IMR-90 (cell line): ENCODE measurements at places on chromosomes 2 and 18. TPM values are rescaled to one million over a fixed set of nuclear protein-coding genes. Genes with fewer than 3 reads are reported as not detected.

The CFAP65 gene
- total RNA-seq = not detected in 2 replicates

The CRYGD gene
- total RNA-seq = not detected in 2 replicates

The FSHR gene
- not detected in 2 replicates for total RNA-seq

The HOXD1 gene
- total RNA-seq = not detected in 2 replicates

The CRYGB gene
- total RNA-seq = not detected in 2 replicates

The ALK gene
- not detected in 2 replicates for total RNA-seq

The INHBB gene
- 0.18 and 0.28 TPM in 2 replicates for total RNA-seq

GRCh38 chr2:29014331-29014730, 33.2 kb downstream of the TOGARAM2 start:
- H3K36me3 ChIP-seq = no peaks in the 10 kb centered on the region
- H3K27me3 ChIP-seq = peaks cover 4% of the 10 kb centered on the region; the same call in 1 of the 2 replicates
- H3K4me1 ChIP-seq = peaks cover 18% of the 10 kb centered on the region
- no peak for DNase-seq

DNA sequence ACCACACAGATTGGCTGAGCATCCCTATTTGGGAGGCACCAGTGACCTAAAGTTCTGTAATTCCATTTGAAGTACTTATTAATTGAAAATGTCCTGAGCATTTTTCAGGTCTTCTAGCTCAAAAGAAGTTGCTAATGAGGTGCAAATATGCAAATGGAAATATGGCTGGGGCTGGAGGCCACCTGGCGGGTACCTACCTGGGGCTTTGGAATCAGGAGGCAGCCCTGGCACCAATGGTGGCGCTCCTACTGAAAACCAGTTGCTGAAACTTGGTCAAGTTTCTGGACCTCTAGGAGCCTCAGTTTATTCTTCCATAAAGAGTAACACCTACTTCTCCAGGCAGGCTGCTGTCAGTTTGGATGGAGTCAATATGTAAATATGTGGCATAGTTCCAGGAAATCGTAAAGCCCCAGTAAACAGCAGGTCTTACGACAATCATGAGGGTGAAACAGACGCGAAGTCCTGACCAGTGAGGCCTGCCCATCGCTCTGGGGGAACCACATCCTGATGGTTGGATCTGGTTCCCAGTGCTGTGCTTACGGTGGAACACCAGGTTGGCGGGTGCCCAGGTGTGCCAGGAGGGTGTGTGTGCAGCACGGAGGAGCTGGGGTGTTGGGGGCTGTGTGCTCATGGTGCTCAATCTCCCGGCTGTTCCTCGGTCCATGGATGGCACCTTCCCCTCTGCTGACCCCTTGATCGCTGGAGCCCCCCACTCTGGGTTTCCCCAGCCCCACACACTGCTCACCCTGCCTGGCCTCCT, 186.1 kb downstream of the TWIST2 start:
- H3K4me3 ChIP-seq = no peak overlapping the region
- no peaks in the 10 kb centered on the region for H3K36me3 ChIP-seq
- H3K27ac ChIP-seq = no peak overlapping the region
- no peaks in the 10 kb centered on the region for H3K4me1 ChIP-seq
- no peak for DNase-seq
- H3K27me3 ChIP-seq = peaks cover 14% of the 10 kb centered on the region

DNA sequence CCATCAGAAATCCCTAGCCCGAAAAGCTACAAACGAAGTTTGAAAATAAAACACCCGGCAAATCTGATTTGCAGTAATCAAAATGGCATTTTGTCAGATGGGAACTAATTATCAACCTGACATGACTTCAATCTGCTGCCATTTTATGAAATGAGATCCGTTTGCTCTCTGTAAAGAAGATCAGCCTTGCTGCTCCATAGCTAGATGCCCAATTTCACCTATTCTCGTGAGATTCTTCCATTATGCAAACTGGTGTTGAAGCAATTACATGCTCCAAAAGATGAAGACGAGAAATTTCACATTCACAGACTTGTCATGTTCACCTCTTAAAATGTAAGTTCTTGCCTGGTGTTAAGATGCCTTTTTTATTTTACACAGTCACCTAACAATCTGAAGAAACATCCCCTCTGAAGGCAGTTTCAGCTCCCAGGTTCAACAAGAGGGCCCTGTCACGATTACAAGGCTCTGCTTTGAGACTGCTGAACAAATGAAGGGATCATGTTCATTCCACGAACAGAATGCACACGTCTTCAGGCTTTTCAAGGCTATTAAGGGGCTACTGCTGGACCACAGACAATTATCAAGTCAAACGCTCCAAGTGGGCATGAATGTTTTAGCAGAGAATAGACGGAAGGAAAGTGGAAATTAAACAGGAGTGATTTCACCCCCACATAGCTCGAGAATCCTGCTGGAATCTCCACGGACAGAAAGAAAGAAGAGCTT, 172.6 kb upstream of the PID1 start:
- H3K27me3 ChIP-seq = no peaks in the 10 kb centered on the region
- DNase-seq = no peak
- no peak overlapping the region for H3K4me3 ChIP-seq
- no peaks in the 10 kb centered on the region for H3K36me3 ChIP-seq
- H3K4me1 ChIP-seq = peaks cover 5% of the 10 kb centered on the region
- H3K27ac ChIP-seq = no peak overlapping the region

GRCh38 chr2:239688122-239688681, 287.4 kb upstream of the HDAC4 start:
- no peak overlapping the region for H3K27ac ChIP-seq
- no peak for DNase-seq
- no peaks in the 10 kb centered on the region for H3K27me3 ChIP-seq
- no peaks in the 10 kb centered on the region for H3K36me3 ChIP-seq

- H3K27ac ChIP-seq = no peak overlapping the region
- H3K4me1 ChIP-seq = peaks cover 8% of the 10 kb centered on the region
- H3K4me3 ChIP-seq = no peak overlapping the region
- H3K36me3 ChIP-seq = no peaks in the 10 kb centered on the region
- H3K27me3 ChIP-seq = no peaks in the 10 kb centered on the region
Measured at GRCh38 chr2:191612496-191612895, 65.4 kb upstream of the NABP1 start.

DNA sequence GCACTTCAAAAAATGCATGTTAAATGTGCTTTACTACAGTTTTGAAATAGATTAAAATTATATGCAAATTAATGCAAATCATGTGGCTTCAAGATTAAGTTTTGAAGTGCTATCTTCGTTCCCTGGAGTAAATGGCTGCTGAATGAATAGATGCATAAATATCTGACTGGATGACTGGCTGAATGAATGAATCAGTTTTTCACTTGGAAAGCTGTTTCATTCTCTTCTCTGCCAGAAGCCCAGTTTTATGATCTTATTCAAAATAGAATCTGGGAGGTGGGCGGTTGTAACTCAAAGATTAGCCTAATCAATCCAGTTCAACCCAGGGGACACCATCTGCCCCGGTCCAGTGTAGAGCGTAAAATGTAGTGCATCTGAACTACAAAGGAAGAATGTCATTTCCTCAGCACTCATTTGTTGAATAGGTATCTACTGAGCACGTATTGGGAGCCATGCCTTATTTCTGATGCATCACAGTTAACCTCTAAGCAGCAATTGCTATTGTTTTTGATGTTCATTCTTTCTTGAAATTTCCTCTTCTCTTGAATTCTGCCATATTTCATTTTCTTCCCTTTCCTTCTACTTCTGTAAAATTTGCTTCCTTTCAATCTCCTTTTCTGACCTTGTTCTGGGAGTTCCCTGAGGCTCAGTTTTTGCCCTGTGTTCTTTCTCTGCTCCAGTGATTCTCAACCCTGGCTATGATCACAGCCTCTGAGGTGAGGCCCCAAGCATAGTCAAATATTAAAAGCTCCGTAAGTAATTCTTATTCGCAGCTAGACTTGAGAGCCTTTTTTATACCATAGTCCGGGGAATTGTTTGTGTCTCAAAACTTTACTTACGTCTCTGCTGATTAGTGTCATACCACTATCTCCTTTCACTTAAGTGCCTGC, 282.7 kb downstream of the PARD3B start:
- H3K27ac ChIP-seq = no peak overlapping the region
- no peak for DNase-seq
- no peaks in the 10 kb centered on the region for H3K27me3 ChIP-seq
- H3K4me3 ChIP-seq = no peak overlapping the region
- no peaks in the 10 kb centered on the region for H3K4me1 ChIP-seq

DNA sequence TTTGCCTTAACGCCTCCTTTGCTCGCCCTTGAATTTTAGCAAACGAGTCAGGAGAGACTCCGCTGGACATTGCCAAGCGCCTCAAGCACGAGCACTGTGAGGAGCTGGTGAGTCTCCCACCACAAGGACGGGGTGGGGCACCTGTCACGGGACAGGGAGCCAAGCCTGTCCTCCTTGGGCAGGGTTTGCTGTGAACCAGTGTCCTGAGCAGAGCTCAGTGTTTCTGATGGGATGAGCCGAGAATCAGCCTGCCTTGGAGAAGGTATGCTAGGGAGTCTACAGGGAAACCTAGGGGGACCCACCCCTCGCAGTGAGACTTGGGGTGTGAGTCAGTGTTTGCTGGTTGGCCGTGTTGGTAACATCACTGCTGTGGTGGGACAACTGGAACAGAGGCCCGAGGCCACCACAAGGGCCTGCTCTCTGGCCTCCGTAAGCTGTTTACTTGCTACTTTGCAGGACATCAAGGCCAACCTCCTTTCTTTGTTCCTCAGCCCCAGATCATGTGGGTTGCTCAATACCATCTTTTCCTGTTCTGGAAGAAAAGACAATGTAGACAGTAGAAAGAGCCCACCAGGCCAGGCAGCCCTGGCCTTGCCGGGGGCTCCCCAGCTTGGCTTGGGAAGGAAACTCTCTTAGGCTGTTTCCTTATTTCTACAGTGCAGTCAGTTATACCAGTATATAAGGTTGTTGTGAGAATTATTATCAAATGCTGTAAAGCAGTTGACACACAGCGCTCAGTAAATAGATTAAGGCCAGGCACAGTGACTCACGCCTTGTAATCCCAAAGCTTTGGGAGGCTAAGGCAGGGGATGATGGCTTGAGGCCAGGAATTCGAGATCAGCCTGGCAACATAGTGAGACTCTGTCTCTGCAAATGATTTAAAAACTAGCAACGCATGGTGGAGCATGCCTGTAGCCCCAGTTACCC, 42.4 kb downstream of the ITGB1BP1 start:
- DNase-seq = peak; percentile 95
- H3K27ac ChIP-seq = peak overlapping the region; percentile 68
- peaks cover 25% of the 10 kb centered on the region for H3K36me3 ChIP-seq

GRCh38 chr2:121076885-121077549, 208.0 kb downstream of the TFCP2L1 start:
- peaks cover 17% of the 10 kb centered on the region; the same call in 1 of the 2 replicates for H3K27me3 ChIP-seq
- no peaks in the 10 kb centered on the region for H3K36me3 ChIP-seq
- DNase-seq = peak; percentile 28
- no peak overlapping the region for H3K27ac ChIP-seq
- no peak overlapping the region for H3K4me3 ChIP-seq

GRCh38 chr2:42925742-42926433, 133.5 kb upstream of the HAAO start:
- DNase-seq = no peak
- H3K4me3 ChIP-seq = no peak overlapping the region
- no peaks in the 10 kb centered on the region for H3K27me3 ChIP-seq
- H3K4me1 ChIP-seq = peaks cover 55% of the 10 kb centered on the region
- H3K27ac ChIP-seq = peak overlapping the region; percentile 97

DNA sequence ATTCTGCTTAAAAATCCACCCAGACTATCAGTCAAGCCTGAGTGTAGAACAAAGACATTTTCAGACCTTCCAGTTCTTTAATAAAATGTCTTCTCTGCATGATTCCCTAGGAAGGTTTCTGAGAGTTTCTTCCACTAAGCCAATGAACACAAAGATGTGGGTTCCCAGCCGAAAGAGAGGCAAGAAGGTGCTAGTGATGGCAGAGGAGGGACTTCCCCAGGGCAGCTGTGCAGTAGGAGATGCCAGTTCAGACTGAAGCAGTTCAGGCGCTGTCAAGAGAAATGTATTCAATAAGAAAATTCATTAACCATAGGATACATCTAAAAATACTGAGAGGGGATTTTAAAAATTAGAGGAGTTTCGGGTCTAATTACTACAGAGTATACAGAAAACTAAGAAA, 83.3 kb downstream of the RND3 start:
- no peaks in the 10 kb centered on the region for H3K27me3 ChIP-seq
- H3K27ac ChIP-seq = no peak overlapping the region
- H3K4me3 ChIP-seq = no peak overlapping the region
- H3K36me3 ChIP-seq = no peaks in the 10 kb centered on the region

GRCh38 chr2:217622205-217623060, 380.4 kb downstream of the TNS1 start:
- H3K4me3 ChIP-seq = no peak overlapping the region
- peak overlapping the region; percentile 68 for H3K27ac ChIP-seq
- H3K36me3 ChIP-seq = no peaks in the 10 kb centered on the region
- peak; percentile 98 for DNase-seq
- H3K4me1 ChIP-seq = peaks cover 27% of the 10 kb centered on the region

DNA sequence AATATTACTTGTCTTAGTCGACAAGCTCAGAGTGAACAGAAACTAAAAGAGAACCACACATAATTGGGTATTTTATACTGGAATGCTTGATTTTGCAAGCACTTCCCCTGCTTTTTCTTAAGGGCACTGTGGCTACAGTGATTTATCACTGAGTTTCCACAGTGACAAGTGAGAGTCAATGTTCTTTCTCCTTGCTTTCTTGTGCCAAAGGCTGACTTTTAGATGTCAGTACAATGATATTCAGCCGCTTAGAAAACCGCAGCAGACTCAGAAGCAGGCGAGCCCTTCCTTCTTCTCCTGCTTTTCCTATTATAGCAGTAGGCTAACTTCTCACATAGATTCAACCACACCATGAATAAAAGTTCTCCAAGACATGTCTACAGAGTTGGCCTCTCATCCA, 1603.6 kb upstream of the NXPH2 start:
- no peaks in the 10 kb centered on the region for H3K36me3 ChIP-seq
- no peaks in the 10 kb centered on the region for H3K27me3 ChIP-seq
- no peaks in the 10 kb centered on the region for H3K4me1 ChIP-seq
- H3K27ac ChIP-seq = no peak overlapping the region

- H3K27me3 ChIP-seq = no peaks in the 10 kb centered on the region
- H3K36me3 ChIP-seq = no peaks in the 10 kb centered on the region
- H3K4me3 ChIP-seq = no peak overlapping the region
- peaks cover 4% of the 10 kb centered on the region; the same call in 1 of the 2 replicates for H3K4me1 ChIP-seq
Measured at GRCh38 chr2:28745876-28746275, 5.8 kb upstream of the PPP1CB start.

- no peak overlapping the region for H3K27ac ChIP-seq
- no peaks in the 10 kb centered on the region for H3K27me3 ChIP-seq
- H3K36me3 ChIP-seq = peaks cover 7% of the 10 kb centered on the region; the same call in 1 of the 2 replicates
- H3K4me3 ChIP-seq = no peak overlapping the region
- DNase-seq = no peak
- H3K4me1 ChIP-seq = peaks cover 19% of the 10 kb centered on the region
Measured at GRCh38 chr2:127076924-127077323, 30.0 kb downstream of the BIN1 start.

- H3K36me3 ChIP-seq = no peaks in the 10 kb centered on the region
- peaks cover 26% of the 10 kb centered on the region for H3K27me3 ChIP-seq
Measured at GRCh38 chr18:37242091-37242490, 323.5 kb downstream of the CELF4 start.
